ENCODE measurements at places on chromosomes 4 and X.

- H3K36me3 ChIP-seq = no peaks in the 10 kb centered on the region
- DNase-seq = no peak
- H3K4me1 ChIP-seq = no peaks in the 10 kb centered on the region
- no peak overlapping the region for H3K4me3 ChIP-seq
Observed at GRCh38 chrX:137040113-137040794, 6.5 kb upstream of the GPR101 start.

DNA sequence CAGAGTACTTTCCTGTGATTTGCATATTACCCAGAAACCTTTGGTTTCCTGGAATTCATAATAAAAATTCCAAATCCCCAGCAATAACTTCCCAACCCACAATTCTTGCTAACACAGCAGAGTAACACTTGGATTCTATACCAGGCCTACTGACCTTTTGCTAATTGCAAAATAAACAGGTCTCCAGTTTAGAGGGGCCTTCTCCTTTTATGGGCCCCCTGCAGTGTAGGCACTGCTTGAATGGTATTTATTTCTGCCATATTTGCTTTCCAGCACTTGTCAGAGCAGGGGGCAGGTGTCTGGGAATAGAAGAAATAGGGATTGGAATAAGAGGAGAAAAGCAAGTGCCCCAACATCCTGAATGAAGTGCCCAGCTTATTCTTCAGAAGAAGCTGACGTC, 25.3 kb upstream of the GPC3 start:
- no peak overlapping the region for H3K27ac ChIP-seq
- H3K36me3 ChIP-seq = no peaks in the 10 kb centered on the region
- no peaks in the 10 kb centered on the region for H3K27me3 ChIP-seq
- peaks cover 6% of the 10 kb centered on the region for H3K4me1 ChIP-seq

GRCh38 chr4:40246011-40246900, 49.4 kb downstream of the RHOH start:
- DNase-seq = no peak
- no peak overlapping the region for H3K27ac ChIP-seq
- H3K4me3 ChIP-seq = no peak overlapping the region

GRCh38 chr4:2948895-2949781, 14.1 kb downstream of the NOP14 start:
- H3K4me1 ChIP-seq = no peaks in the 10 kb centered on the region
- H3K4me3 ChIP-seq = no peak overlapping the region
- no peak for DNase-seq
- no peak overlapping the region for H3K27ac ChIP-seq
- no peaks in the 10 kb centered on the region for H3K27me3 ChIP-seq

- no peak for DNase-seq
- H3K27me3 ChIP-seq = no peaks in the 10 kb centered on the region
- no peak overlapping the region for H3K4me3 ChIP-seq
- no peaks in the 10 kb centered on the region for H3K4me1 ChIP-seq
Observed at GRCh38 chrX:22313766-22314165, 41.1 kb downstream of the CBLL2 start.

GRCh38 chr4:46179356-46179755, 55.5 kb upstream of the GABRG1 start:
- no peaks in the 10 kb centered on the region for H3K4me1 ChIP-seq
- H3K27ac ChIP-seq = no peak overlapping the region
- H3K27me3 ChIP-seq = no peaks in the 10 kb centered on the region
- H3K36me3 ChIP-seq = no peaks in the 10 kb centered on the region
- H3K4me3 ChIP-seq = no peak overlapping the region

All from keratinocyte (primary cell).